Stimulated activated CD8-positive, alpha-beta memory T cell treated with anti-CD3 and anti-CD28 coated beads, Interleukin-15, amount 100 ng/mL, for 24 hours (primary cell): ENCODE measurements at places on chromosomes 4 and X.

DNA sequence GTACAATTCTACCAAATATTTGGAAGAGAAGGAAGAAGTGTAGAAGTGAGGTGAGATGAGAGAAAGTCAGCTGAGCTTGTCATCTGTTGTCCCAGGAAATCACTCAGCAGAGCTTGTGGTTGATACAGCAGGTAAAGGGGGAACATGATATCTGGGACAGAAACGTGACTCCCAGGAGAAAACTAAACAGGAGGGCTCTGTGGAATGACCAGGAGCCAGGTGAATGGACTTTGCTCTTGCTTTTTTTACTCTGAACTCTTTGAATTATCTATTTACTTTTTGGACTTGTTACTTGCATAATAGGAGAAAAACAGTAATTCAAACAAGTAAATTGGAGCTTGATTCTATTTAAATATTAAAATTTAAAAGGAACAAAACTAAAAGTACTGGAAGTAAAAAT, 555.6 kb upstream of the FRG1 start:
- DNase-seq, result no peak

GRCh38 chr4:102263024-102263787, 82.1 kb downstream of the SLC39A8 start:
- no peak for DNase-seq

DNA sequence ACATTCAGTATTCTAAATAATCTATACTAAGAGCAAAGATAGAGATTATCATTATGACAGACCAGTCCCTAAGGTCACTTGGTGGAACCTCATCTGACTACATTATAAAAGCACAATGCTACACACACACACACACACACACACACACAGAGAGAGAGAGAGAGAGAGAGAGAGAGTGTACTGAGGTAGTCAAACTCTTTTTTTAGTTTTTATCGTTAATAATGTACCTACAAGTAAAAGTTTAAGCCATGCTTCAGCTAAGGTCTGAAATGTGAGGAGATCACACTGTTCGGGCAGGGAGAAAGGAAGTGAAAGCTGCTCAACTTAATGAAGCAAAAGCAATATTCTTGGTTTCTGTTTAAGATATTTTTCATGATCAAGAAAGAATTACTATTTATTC, 75.8 kb upstream of the CCDC160 start:
- DNase-seq, result no peak

DNA sequence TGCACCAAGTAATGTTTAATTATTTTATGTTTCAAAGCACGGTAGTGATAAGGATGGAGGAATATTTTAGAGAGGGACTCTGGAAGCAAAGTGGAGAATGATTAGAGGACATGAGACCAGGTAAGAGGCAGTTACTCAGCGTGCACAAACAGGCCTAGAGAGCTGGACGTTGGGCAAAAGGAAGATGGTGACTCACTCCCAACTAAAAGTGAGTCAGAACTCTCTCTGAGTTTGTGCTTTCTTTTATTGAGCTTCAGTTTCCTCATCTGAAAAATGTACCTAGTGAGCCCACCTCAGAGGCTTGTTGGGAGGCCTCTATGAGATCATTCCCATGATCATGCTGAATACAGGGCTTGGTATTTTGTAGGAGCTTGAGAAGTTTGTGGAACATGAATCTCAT, 1.6 kb upstream of the ZC4H2 start:
- no peak for DNase-seq

GRCh38 chr4:168502861-168503260, 6.0 kb downstream of the PALLD start:
- no peak for DNase-seq

DNA sequence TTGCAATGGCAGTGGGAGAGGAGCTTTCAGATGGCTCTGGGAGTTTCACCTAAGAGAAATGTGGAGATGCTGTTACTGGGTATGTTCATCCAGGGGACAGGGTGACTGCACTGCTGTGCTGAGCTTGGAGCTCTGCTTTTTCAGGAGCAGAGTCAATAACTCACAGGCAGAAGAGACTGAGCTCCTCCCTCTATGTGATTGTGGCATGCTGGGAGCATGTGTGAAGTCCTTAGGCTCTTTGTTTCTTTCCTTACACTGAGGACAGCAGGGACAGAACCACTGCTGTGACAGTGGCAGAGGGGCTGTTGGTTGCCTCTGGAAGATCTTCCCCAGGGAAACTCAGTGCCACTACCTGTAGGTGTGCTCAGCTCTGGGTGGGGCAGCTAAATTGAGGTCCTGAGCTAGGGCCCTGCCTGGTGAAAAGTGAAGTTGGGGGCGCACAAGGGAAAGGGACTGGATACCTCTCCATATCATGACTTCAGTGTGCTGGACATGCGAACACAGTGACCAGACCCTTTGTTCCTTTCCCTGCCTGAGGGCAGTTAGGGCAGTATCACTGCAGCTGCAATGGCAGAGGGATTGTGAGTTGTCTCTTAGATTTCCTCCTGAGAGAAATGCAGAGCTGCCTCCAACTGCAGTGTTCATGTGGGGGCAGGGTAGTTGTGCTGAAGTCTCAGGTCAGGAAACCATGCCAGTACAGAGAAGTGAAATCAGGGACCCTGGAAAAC, 156.7 kb downstream of the TENT5D start:
- DNase-seq, result no peak

DNA sequence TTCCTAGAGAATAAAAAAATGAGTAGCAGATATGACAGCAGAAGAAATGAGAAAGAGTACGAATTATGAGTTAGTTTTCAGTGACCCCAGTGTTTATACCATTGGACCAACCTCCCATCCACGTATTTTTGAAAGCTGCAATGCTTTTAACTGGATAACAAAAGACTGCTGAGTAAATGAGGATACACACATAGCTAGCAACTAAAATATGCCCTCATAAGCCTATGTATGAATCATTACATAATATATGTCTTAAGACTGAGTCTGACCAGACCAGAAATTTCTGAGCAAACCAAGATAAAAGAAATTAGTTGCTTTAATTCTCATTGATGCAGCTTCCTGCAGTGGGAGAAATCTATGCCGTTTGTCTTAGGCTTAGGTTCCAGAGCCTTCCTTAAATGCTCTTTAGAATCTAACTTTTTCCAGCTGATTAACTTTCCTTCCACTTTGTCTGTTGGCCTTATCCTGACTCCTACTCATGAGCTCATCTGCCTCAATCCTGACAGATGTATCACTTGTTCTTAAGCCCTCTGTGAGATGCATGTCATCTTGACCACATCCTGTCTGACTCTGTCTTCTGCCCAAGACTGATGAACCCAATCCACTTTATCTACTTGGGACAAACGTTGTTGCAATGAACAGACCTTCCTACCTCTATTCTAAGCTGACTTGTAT, 301.4 kb upstream of the AADAT start:
- no peak for DNase-seq

DNA sequence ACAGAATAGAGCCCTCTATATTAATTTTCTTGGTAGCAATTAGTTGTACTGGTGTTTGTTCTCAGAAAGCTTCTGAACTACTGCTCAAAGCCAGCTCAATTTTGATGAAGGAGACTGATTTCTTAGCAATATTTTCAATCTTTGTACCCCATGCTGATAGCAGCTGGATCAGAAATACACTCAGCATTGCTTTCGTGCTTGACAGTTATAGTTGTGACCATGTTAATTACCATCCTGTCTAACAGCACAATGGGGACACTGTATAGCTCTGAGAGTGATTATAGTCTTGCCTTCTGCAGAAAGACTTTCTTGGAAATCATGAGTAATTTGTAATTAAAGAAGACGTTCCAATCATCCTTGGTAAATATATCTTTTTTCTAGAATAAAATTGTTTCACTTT, 79.7 kb upstream of the GNPDA2 start:
- no peak for DNase-seq

GRCh38 chrX:118974088-118974907, at the start of gene LONRF3:
TSS of gene LONRF3 (plus strand) at chrX:118974618. CDS start at chrX:118974781, 163 bp downstream.
- DNase-seq, result no peak

- no peak for DNase-seq
These were observed 6.9 kb downstream of the PDLIM5 start for GRCh38 chr4:94458682-94459081.

DNA sequence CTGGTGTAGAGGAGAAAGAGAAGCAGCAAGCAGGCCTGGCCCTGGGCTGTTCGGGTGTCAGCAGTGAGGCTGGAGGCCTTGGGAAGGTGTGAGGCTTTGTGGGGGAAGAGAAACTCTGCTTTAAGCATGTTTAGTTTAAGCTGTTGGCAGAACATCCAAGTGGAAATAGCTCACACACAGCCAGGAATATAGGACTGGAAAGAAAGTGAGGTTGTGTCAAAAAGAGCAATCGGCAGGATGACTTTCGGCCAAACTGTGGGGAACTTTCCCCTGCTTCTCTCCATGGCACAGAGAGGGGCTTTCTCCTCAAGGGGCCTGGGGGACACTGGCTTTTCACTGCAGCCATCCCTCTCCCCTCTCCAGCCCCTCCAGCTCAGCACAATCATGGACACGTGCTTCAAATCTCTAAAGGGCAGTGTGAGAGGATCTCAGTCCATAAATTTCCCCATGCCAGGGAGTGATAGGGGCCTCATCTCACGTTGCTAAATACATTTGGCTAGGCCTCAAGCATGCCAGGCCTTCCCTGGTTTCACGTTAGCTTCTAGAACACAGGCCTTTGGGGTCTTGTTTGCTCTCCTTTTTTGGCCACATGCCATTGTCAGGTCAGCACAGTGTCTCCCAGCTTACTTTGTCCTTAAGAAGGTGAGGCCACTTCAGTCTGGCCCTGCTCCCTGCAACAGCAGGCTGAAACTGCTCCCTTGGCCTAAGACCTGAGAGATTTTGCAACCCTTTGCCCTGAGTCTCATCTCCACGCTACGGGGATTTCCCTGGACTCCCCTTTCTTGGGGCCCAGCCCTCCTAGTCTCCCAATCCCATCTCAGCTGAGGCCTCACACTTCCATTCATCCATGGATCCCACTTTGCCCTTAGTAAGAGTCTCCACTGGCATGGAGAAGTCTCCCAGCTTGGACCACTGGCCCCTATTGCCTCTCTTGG, 8.3 kb upstream of the CITED1 start:
- no peak for DNase-seq
